Activated T-cell treated with anti-CD3 and anti-CD28 coated beads for 48 hours (primary cell): ENCODE measurements at places on chromosomes 6 and 20.

- DNase-seq = no peak
Measured at GRCh38 chr6:133423242-133423641, 182.1 kb downstream of the EYA4 start.

DNA sequence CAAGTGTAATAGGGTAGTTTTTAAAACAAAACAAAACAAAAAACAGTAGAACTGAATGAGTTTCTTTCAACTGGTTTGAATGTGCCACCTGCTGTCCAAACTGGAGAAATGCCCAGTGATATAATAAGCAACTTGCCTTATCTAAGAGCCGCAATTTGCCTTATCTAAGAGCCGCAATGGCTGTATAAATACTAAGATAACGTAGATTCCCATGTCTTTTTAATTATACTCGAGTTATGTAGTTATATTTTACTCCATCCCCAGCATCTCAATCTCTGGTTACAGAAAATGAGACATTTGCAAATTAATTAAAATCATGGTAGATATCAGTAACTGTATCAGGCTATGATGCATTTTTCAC is 67.2 kb downstream of the RPP40 start:
- DNase-seq = no peak

GRCh38 chr6:132483779-132484679 is 28.9 kb downstream of the STX7 start:
- no peak for DNase-seq

GRCh38 chr6:44645276-44645675 is 257.8 kb downstream of the CDC5L start:
- no peak for DNase-seq
